Activated T-helper 1 cell treated with Interleukin-2 at 50 U/mL for 16 hours (primary cell): ENCODE measurements at places on chromosomes 4 and X.

GRCh38 chr4:112358415-112358814 is 61.2 kb downstream of the ALPK1 start:
- DNase-seq, result no peak

- no peak for DNase-seq
These were observed 270.6 kb downstream of the BANK1 start for GRCh38 chr4:102061133-102061532.

DNA sequence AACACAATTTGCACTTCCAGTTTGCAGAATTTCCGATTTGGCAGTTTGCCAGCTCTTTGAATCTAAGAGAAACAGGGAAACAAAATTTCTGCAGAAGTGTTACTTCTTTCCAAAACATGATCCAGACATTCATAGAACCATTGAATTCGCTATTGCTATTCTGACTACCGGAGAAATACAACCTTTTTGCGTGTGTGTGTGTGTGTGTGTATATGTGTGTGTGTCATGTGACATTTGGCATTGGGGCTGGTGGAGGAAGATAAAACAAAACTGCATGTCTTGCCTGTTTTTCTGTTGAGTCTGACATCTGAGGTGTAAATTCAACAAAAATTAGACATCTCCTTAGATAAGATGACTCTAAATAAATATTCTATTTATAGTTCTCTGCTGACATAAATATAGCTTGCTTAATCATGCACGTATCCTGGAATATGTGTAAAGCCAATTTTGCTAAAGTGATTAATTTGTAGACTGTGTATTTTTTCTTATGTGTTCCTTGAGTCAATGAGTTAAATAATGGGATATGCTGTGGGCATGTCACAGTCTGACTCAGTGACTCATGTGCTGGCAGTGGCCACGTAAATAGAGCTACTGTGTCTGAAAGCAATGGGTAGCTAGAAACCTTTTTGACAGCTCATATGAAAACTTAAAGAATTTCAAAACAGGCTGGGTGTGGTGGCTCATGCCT is 98.9 kb downstream of the HPGD start:
- no peak for DNase-seq

- no peak for DNase-seq
These were observed 55.1 kb upstream of the PGAM4 start for GRCh38 chrX:78024349-78025059.

- DNase-seq, result no peak
These were observed 33.7 kb downstream of the COQ2 start for GRCh38 chr4:83250687-83251446.

GRCh38 chrX:141405486-141405852 is 163.2 kb upstream of the SPANXC start:
- DNase-seq, result no peak

DNA sequence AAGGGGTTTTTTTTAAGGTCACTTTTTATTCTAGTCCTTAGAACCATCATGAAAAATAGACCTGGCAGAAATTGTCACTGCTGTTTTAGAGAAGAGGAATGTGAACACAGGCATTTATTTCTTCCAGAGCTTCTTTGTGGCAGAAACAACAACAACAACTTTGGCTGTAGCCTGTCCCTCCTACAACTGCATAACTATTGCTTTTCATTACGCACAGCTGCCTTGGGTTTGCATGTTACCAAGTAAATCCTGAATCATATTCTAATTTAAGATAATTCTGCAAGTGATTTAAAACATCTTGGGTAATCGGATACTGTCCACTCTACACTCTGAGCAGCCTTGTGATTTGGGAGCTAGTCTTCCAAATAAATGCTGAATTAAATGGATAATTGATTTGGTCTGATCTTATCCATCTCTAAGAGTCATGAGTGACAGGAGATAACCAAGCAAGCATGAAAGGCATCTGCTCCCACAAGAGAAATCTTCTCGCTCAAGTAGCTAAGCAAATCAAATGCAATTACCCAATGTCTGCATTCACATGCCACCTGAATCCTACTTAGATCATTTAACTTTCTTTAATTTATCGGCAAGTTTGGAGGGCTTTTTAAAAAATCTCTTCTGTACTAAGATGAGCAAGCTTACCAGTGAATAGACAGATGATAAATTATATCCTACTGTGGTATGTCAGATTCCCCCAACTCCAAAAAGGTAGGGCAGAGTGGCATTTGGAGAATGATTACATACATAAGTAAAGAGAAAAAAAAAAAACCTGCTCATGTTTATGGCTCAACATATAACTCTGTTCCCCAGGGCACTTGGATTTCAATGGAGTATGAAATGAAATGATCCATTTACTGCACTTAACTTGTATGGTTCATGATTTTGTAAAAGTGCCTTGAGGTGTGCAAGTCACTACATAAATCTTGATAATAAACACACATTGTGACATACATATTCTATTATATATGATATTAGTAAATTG is 73.6 kb downstream of the EGF start:
- DNase-seq, result no peak
